ENCODE measurements at places on chromosomes 3 and 15.

DNA sequence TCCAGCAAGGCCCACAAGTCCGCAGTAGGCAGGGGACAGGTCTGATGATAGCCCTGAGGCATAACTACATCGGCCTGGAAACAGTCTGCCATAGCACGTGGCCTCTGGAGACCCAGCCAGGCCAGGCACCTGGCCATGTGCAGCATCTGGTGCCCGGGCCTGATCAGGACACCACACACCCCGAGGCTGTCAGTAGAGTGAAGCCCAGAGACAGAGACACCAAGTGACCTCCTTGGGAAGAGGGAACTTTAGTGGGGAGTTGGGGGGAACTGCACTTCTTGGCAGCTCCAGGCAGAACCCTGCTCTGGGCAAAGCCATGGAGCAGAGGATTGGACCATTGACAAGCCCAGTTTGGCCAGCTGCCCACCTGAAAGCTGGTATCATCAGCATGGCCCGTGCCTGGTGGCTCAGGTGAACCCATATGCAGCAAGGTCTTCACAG lies 1.2 kb downstream of the SHISA5 start:
- DNase-seq, result no peak

- no peak for DNase-seq
Observed at GRCh38 chr15:50250760-50251394, 14.6 kb downstream of the HDC start.

GRCh38 chr15:57962887-57963286 lies 102.6 kb downstream of the ALDH1A2 start:
- no peak for DNase-seq

DNA sequence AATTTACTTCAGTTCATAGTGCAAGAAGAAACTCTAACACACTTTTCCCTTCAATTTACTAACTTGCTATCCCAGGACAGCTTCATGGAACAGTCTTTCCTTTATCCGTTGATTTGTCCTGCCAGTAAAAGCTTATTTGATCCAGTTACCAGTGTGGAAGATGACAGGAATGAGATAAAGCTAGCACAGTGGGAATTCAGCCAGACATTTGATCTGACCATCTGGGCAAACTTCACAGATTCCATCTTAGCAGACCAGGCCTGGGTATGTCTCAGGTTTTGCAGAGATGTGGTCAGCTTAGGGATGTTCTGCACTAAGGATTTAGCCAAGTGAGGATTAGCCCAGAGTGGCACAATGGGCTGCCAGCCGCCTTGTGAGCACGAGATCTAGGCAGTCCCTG lies 19.7 kb downstream of the CEMIP start:
- no peak for DNase-seq

Measured in activated CD4-positive, alpha-beta T cell treated with anti-CD3 and anti-CD28 coated beads for 24 hours (primary cell).